ENCODE measurements at places on chromosomes 5 and 9. TPM values are rescaled to one million over a fixed set of nuclear protein-coding genes. Genes with fewer than 3 reads are reported as not detected.

GRCh38 chr5:131256507-131256823 is 7.4 kb upstream of the CDC42SE2 start:
- no peak overlapping the region for H3K4me3 ChIP-seq
- H3K36me3 ChIP-seq: no peaks in the 10 kb centered on the region
- peaks cover 29% of the 10 kb centered on the region for H3K4me1 ChIP-seq
- no peak overlapping the region for H3K27ac ChIP-seq
- no peak for DNase-seq
- no peaks in the 10 kb centered on the region for H3K27me3 ChIP-seq

UBE2QL1 gene
- 1.1 TPM for polyA plus RNA-seq

DNA sequence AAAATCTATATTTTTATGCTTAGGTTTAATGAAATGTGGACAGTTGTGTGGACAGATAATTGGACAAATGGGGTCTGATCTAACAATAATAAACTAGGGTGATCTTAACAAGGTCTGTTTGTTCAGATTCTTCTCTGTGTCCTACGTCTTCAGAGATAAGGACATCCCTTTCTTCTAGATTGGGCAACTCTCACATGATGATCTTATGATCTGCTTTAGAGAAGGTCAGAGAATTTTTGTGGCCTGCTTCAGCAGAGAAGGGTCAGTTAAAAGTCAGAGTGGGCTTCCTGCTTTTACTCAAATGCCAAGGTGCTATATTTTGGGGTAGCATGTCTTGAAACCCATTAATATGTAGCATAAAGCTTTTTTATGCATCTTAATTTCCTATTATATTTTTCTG is 63.8 kb upstream of the RGMB start:
- H3K27me3 ChIP-seq: no peaks in the 10 kb centered on the region
- H3K27ac ChIP-seq: no peak overlapping the region
- no peaks in the 10 kb centered on the region for H3K4me1 ChIP-seq
- no peaks in the 10 kb centered on the region for H3K36me3 ChIP-seq
- no peak overlapping the region for H3K4me3 ChIP-seq

DNA sequence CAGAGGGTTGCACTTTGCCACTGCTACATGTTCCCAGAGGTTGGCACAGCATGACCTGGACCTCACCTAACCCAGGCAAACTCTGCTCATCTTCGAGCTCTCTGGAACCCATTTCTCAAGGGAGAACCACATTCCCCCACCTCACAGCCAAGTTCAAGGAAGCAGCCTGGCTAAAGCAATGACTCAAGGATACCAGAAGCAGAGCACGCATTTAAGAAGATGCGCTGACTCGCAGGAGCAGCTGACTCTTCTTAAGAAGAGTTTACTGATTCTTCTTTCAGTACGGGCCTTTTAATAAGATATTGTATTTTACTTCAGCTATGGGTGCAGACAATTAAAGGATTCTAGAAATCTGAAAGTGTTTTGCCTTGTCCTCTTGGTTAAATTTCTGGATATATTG is 4.1 kb upstream of the SEMA5A start:
- no peak overlapping the region for H3K27ac ChIP-seq
- H3K27me3 ChIP-seq: peaks cover 26% of the 10 kb centered on the region
- no peaks in the 10 kb centered on the region for H3K36me3 ChIP-seq
- H3K4me3 ChIP-seq: no peak overlapping the region
- H3K4me1 ChIP-seq: no peaks in the 10 kb centered on the region

- DNase-seq: no peak
- H3K27ac ChIP-seq: peak overlapping the region; percentile 32
- peaks cover 29% of the 10 kb centered on the region for H3K27me3 ChIP-seq
- no peak overlapping the region for H3K4me3 ChIP-seq
Observed at GRCh38 chr5:141681295-141681694, 735 bp downstream of the ARAP3 start.

FGF1 gene
- polyA plus RNA-seq: 1.6 TPM

DNA sequence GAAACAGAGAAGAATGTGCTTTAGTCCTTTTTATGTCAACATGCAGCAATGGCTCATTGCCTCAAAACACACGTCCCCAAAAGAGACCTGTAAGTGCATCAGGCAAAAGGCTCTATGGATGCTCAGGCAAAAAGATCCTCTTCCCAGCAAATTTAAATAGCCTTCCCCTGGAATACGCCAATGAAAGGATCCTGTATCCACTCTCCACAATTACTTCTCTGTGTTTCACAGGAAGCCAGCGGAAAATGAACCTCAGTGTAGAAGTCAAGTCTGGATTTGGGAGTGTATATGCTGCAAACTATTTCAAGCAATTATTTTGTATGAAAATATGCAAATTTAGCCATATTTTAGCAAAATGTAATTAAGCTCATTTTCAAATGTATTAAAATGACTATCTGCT is 217.9 kb downstream of the EPB41L4A start:
- no peak overlapping the region for H3K4me3 ChIP-seq
- H3K4me1 ChIP-seq: no peaks in the 10 kb centered on the region
- H3K27me3 ChIP-seq: no peaks in the 10 kb centered on the region
- H3K27ac ChIP-seq: no peak overlapping the region
- DNase-seq: no peak

DNA sequence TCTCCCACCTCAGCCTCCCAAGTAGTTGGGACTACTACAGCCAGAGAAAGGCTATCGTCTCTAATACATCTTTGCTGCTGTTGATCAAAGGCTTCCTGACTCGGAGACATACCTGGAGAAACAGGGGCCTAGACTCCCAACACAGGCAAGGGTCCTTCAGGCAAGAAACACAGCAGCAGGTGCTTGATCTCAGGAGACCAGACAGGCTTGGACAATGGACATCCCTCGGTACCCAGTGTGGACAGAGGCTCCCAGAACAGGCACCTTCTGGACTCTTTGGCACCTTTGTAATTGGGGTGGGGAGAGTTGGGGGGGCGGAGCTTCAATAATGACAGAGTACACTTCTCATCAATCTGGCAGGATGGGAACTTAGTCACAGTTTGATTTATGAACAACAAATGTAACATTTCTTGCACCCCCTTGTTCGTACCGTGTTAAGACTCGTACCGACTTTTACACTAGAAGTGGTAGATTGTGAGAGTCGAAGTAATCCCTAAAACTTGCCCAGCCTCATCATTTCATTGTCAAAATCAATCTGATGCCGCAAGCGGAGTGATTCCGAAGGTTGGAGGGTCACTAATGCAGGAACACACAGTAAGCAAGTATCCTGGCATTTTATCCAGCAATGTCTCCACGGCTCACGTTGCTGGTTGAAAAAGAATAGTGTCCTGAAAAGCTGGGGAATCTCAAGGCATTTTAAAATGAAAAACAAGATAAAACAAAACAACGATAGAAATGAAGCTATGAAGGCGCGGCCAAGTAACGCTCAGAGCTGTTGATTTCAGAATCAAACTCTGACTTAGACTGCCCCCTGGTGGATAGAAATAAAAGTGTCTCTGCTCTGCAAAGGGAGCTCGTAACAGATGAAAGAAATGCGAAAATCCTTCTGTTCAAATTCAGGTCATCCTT is 46.4 kb upstream of the STK32A start:
- H3K4me3 ChIP-seq: no peak overlapping the region
- H3K27me3 ChIP-seq: no peaks in the 10 kb centered on the region
- no peaks in the 10 kb centered on the region for H3K4me1 ChIP-seq
- no peaks in the 10 kb centered on the region for H3K36me3 ChIP-seq
- DNase-seq: peak; percentile 20
- no peak overlapping the region for H3K27ac ChIP-seq

- H3K4me1 ChIP-seq: peaks cover 16% of the 10 kb centered on the region
- H3K27me3 ChIP-seq: no peaks in the 10 kb centered on the region
- no peak for DNase-seq
Observed at GRCh38 chr5:126868338-126869004, 91.5 kb downstream of the LMNB1 start.

ADGRD2 gene
- 0.50 TPM for polyA plus RNA-seq

DNA sequence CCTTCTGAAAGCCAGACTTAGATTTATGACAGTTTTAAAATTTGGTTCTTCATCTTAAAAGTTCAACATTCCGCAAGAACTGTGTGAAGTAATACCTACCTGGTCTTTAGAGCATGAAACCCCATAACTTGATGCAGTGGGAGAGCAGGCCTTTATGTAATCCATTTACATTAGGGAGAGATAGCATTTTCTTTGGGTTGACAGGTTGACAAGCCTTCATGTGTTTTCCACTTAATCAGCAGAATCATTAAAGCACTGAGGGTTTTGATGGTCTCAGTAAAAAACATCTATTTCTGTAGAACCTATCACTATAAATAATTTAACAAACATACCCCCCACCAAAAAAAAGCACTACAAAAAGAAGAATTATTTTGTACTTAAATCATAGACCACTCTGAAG is 121.6 kb upstream of the KIF2A start:
- H3K27ac ChIP-seq: no peak overlapping the region
- no peaks in the 10 kb centered on the region for H3K27me3 ChIP-seq
- no peak overlapping the region for H3K4me3 ChIP-seq
- H3K36me3 ChIP-seq: no peaks in the 10 kb centered on the region
- DNase-seq: no peak
- no peaks in the 10 kb centered on the region for H3K4me1 ChIP-seq

FOXD4L4 gene
- polyA plus RNA-seq: 0.09 TPM

OTP gene
- polyA plus RNA-seq: 0.18 TPM

- no peaks in the 10 kb centered on the region for H3K27me3 ChIP-seq
- H3K27ac ChIP-seq: no peak overlapping the region
- H3K36me3 ChIP-seq: peaks cover 16% of the 10 kb centered on the region
- no peak for DNase-seq
Observed at GRCh38 chr9:35659340-35659739, 1.2 kb downstream of the CCDC107 start.

LCN6 gene
- 7.1 TPM for polyA plus RNA-seq

ADAMTS19 gene
- 0.09 TPM for polyA plus RNA-seq

DNA sequence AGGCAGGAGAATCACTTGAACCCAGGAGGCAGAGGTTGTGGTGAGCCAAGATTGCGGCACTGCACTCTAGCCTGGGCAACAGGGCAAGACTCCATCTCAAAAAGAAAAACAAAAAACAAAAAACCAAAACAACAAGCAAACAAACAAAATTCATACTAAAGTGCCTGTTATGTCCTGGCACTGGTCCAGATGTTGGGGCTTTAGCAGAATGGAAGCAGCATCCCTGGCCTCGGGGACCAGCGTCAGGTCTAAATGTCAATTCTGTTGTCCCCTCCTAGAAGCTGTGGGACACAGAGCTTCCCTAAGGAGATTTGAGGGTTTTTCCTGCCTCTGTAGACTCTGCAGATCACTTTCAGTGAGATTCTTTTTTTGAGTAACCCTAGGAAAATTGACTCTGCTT is 26.2 kb downstream of the PPARGC1B start:
- no peaks in the 10 kb centered on the region for H3K4me1 ChIP-seq
- H3K27ac ChIP-seq: no peak overlapping the region
- H3K4me3 ChIP-seq: no peak overlapping the region
- no peak for DNase-seq
- H3K27me3 ChIP-seq: no peaks in the 10 kb centered on the region
- no peaks in the 10 kb centered on the region for H3K36me3 ChIP-seq

DNA sequence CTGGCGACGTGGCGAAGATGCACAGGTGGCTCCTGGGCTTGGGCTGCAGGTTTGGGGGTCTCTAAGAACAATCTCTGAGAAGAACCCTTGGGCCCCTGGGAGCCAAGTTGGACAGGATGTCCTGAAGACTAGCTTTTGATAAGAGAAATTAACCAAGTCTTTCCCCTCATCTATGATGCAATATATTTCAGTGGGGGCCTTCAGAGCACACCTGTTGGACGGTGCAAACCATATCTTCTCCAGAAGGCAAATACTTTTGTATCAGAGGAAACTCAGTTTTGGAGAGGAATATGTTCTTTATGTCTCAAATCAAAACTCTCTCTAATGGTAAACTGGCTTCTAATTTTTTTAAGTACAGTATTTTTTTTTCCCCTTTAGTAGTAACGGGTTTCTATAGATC is 28.6 kb downstream of the OTULIN start:
- peaks cover 61% of the 10 kb centered on the region for H3K36me3 ChIP-seq
- no peaks in the 10 kb centered on the region for H3K27me3 ChIP-seq
- no peaks in the 10 kb centered on the region for H3K4me1 ChIP-seq

- no peaks in the 10 kb centered on the region for H3K36me3 ChIP-seq
- no peaks in the 10 kb centered on the region for H3K4me1 ChIP-seq
- no peaks in the 10 kb centered on the region for H3K27me3 ChIP-seq
- H3K27ac ChIP-seq: no peak overlapping the region
- DNase-seq: no peak
- H3K4me3 ChIP-seq: no peak overlapping the region
Observed at GRCh38 chr9:113659740-113660139, 196.2 kb downstream of the RGS3 start.

- no peaks in the 10 kb centered on the region for H3K36me3 ChIP-seq
- DNase-seq: no peak
- no peak overlapping the region for H3K4me3 ChIP-seq
Observed at GRCh38 chr9:87211669-87212068, 264.4 kb upstream of the GAS1 start.

DNA sequence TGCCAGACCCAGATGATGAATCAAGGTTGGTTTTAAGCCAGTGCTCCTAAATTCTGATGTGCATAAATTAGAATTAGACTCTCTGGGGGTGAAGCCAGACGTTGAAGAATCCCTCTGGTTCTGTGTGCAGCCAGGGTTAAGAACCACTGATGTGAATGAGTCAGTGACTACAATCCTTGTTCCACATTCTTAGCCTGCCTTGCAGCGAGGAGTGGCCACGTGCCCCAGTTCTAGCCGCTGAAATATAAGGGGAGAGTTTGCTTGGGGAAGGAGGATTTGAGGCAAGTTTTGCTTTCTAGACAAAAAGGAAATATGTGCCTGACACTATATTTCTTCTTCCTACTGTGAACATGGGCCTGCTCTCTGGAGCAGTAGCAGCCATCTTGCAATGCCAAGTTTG is 34.2 kb upstream of the MSH3 start:
- no peaks in the 10 kb centered on the region for H3K4me1 ChIP-seq
- H3K27me3 ChIP-seq: no peaks in the 10 kb centered on the region
- no peak for DNase-seq
- no peak overlapping the region for H3K27ac ChIP-seq
- no peak overlapping the region for H3K4me3 ChIP-seq

C8G gene
- polyA plus RNA-seq: 6.5 TPM

GRCh38 chr9:128899566-128900322 is 17.8 kb downstream of the LRRC8A start:
- H3K4me3 ChIP-seq: no peak overlapping the region
- no peaks in the 10 kb centered on the region for H3K27me3 ChIP-seq
- H3K4me1 ChIP-seq: peaks cover 69% of the 10 kb centered on the region
- peaks cover 24% of the 10 kb centered on the region for H3K36me3 ChIP-seq
- H3K27ac ChIP-seq: peak overlapping the region; percentile 86

DNA sequence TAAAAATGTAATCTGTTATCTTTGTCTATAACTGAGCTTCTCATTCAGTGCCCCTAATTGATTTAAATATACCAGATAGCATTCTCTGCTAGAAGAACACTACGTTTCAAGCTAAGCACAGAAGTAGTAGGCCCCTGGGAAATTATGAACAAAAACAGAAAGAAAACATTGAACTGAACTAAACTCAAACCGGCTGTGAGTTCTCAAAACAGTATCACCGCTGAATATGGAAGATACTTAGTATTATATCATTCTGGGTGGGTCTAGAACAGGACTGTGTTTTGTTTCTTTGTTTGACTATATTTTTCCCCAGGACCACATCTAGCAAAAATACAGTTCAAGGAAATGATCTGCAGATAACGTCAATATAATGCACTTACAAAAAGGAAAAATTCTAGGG is 95.1 kb upstream of the HMHB1 start:
- H3K27ac ChIP-seq: no peak overlapping the region
- H3K4me1 ChIP-seq: no peaks in the 10 kb centered on the region
- no peaks in the 10 kb centered on the region for H3K36me3 ChIP-seq
- H3K27me3 ChIP-seq: no peaks in the 10 kb centered on the region
- no peak for DNase-seq
